ENCODE measurements at places on chromosomes 5 and 9. TPM values are rescaled to one million over a fixed set of nuclear protein-coding genes. Genes with fewer than 3 reads are reported as not detected.

DNA sequence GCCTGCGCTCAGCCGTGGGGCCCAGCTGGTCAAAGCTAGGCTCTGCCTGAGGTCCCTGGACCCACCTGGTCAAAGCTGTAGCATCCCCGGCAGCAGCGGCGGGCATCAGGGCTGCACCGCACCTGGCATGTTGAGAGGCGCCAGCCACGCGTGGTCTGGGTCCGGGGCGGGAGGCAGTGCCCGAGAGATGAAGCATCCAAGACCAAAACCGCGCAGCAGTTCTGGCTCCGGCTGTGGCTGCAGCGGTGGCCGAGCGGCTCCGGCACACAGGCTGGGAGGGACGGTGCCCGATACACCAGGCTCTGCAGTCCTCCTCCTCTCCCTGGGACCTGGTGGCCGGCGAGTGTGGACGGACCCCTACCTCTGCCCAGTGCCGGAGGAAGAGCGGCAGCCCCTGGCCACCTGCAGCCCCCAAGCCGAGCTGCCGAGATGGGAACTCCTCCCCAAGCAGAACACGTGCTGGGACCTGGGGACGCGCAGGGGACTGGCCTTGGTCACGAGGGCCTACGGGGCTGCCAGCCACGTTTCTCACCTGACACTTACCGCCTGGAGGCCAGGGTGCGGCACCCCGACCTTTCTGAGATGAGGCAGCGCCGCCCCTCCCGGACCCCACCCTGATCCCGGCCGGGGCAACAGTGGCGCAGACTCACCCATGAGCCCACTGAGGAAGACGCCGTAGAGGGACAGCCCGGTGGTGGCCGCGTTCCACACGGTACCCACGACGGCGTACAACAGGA lies 33.0 kb downstream of the SLC9A3 start:
- DNase-seq: no peak

DNA sequence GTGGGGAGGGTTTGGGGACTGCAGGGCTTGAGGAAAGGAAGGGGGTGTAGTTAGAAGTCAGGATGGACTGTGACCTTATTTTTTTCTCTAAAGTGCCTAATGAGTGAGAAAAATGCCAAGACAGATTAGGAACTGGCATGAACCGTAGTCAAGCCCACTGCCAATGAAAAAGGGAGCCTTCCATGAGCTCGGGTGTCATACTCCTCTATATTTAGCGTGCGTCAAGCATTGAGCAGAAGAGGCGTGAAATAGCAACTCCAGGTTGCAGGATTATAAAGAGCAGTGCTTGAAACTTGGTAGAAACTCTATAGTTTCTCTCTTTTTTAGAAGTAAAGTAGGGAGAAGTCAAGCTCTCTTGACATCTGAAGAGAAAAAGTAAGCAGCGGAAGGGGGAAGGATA lies 1.8 kb downstream of the SGCD start:
- DNase-seq: no peak

DNA sequence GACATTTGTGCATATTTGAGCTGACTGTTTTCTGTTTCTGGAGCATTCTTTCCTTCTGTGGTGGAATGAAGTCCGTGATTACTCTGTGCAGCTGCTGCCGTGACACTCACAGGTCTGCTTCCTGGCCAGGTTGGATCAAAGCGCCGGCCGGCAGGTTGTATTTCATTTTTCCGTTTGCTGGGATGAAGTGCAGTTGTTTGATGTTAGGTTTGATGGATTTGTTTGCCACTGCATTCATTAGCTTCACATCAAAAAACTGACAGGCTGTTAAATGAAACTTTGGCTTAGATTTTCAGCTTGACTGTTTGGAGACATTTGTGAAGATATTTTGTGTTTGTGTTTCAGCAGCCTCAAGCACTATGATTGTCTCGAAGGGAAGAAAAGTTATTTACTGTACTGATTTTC lies 140.1 kb downstream of the KDM4C start:
- no peak for DNase-seq

GRCh38 chr5:100566382-100567141 lies 31.4 kb downstream of the FAM174A start:
- no peak for DNase-seq

GRCh38 chr9:73133921-73134407 lies 17.7 kb upstream of the ANXA1 start:
- DNase-seq: no peak

GRCh38 chr5:94432499-94432898 lies 185.9 kb downstream of the KIAA0825 start:
- DNase-seq: peak; percentile 5

DNA sequence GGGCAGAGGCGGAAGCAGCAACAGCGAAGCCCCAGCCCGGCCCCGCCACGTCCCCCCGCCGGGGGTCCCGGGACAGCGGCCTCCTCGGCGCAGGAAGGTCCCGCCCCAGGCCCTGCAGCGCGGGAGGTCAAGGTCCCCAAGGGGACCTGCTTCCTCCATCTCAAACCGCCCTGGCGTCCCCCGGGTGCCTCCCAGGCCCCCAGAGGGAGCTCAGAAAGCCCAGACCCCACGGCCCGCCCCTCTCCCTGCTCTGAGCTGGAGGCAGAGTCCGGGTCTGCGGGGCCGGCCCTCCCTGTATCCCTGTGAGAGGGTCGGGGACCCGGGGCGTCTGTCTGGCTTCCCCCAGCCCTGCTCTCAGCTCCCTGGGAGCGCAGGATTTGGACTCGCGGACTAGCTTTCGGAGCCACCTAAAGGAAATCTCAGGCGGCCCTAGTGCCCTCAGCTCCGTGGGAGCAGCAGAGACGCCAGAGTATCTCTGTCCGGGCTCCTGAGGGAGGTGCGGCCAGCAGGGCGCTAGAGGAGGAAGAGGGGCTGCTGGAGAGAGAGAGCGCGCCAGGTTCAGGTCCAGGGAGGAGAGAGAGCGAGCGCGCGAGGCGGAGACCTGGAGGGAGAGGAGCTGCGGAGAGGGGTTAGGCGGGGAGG lies 30.7 kb downstream of the EXOC3 start:
- peak; percentile 14 for DNase-seq

GRCh38 chr5:59598547-59598874 lies 295.0 kb downstream of the PDE4D start:
- no peak for DNase-seq

GRCh38 chr5:178785999-178786398 lies 55.5 kb upstream of the ZNF354A start:
- peak; percentile 73 for DNase-seq

- no peak for DNase-seq
These were observed 267.8 kb upstream of the CLINT1 start for GRCh38 chr5:158126442-158127405.

DNA sequence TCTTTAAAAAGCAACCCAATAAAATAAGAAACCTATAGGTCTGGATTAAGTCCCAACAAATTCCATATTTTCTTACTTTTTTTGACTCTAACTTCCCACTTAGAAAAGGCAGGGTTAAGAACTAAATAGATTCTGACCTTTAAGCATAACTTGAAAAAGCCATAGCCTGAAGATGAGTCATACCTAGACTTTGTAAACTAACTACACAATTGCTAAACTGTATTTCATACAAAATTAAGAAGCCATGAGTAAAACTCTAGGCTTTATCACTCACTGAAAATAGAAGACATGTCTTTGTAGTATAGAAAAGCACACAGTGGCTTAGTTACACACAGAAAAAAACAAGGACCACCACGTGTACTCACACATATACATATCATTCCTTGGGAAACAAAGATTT lies 51.5 kb downstream of the MLLT3 start:
- DNase-seq: peak; percentile 60

- DNase-seq: no peak
These were observed 188.2 kb downstream of the DMRT2 start for GRCh38 chr9:1238407-1238806.

PRRC2B gene
- 159 TPM for total RNA-seq
